LNCaP clone FGC (cell line): ENCODE measurements at places on chromosomes 16 and 17.

- no peak for DNase-seq
These were observed 2.1 kb downstream of the TBX21 start for GRCh38 chr17:47735139-47735464.

DNA sequence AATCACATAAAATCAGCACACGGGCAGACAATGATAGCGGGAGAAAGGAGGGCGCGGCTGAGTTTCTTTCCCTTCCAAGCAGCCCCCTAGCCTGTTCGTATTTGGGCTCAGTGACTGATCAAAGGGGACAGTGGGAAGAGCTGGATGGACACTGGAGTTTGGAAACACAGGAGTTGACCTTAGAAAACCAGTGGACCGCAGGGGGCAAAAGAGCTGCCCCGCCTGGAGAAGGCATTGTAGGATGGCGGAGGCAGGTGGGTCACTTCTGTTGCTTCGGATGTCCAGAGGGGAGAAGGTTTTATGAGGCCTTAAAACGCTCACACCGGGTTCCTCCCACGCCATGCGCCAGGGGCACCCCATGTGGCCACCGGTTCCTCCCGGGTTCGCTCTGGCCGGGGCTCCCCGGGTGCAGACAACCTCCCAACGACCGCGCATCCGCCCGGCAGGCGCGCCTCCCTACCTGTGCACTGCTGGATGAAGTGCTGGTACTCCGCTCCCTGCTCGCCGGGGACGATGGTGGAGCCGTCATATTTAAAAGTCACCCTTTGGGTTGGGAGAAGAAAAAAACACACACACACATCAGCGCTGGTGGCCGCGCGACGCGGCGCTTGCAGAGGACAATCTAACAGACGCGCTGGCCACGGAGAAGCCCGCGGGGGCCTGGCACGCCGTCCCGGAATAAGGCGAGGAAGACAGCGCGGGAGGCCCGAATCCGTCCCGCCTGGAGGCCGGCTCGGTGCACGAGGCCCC, 662 bp downstream of the COTL1 start:
- no peak for DNase-seq

GRCh38 chr17:14321476-14321949, 20.6 kb downstream of the HS3ST3B1 start:
- DNase-seq: no peak

DNA sequence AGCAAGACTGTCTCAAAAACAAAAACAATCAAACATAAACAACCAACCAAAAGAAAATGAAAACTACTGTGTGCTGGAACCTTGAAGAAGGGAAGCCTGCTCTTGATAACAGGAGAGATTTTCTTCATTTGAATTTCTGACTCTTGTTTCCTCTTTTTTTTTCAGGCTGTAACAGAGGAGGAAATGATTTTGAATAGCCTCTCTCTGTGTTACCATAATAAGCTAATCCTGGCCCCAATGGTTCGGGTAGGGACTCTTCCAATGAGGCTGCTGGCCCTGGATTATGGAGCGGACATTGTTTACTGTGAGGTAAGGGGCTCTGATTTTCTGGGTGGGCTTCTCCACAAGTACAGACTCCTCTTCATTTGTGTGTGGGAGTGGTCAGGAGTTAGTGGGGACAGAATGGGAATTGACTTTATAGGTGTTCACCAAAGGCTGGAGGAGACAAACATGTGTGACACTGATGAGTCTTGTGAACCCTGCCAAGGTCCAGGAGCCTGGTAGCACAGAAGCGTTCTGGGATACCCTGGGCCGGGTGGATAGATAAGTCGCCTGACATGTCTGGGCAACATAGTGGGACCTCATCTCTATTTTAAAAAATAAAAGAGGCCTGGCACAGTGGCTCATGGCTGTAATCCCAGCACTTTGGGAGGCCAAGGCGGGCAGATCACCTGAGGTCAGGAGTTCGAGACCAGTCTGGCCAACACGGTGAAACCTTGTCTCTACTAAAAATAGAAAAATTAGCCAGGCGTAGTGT, 14.9 kb downstream of the DUS2 start:
- DNase-seq: no peak

GRCh38 chr16:75038036-75038858, 39.4 kb downstream of the ZNRF1 start:
- DNase-seq: no peak

- DNase-seq: no peak
These were observed 6.7 kb downstream of the GIP start for GRCh38 chr17:48961516-48962233.
